ENCODE measurements at places on chromosomes 11 and 22.

GRCh38 chr11:57800444-57801182 is 39.0 kb downstream of the CTNND1 start:
- DNase-seq = no peak

DNA sequence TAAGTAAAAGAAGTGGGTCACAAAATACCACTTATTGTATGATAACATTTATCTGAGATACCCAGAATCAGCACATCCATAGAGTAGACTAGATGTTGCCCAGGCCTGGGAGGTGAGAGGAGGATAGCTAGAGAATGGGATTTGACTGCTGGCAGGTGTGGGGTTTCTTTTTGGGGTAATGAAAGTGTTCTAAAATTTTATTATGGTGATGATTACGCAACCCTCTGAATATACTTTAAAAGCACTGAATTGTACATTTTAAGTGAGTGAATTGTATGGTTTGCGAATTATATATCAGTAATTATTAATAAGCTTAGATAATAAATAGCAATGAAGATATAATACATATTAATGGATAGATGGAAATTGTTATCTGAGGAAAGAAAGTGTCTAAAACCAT is 35.7 kb upstream of the ACAT1 start:
- no peak for DNase-seq

DNA sequence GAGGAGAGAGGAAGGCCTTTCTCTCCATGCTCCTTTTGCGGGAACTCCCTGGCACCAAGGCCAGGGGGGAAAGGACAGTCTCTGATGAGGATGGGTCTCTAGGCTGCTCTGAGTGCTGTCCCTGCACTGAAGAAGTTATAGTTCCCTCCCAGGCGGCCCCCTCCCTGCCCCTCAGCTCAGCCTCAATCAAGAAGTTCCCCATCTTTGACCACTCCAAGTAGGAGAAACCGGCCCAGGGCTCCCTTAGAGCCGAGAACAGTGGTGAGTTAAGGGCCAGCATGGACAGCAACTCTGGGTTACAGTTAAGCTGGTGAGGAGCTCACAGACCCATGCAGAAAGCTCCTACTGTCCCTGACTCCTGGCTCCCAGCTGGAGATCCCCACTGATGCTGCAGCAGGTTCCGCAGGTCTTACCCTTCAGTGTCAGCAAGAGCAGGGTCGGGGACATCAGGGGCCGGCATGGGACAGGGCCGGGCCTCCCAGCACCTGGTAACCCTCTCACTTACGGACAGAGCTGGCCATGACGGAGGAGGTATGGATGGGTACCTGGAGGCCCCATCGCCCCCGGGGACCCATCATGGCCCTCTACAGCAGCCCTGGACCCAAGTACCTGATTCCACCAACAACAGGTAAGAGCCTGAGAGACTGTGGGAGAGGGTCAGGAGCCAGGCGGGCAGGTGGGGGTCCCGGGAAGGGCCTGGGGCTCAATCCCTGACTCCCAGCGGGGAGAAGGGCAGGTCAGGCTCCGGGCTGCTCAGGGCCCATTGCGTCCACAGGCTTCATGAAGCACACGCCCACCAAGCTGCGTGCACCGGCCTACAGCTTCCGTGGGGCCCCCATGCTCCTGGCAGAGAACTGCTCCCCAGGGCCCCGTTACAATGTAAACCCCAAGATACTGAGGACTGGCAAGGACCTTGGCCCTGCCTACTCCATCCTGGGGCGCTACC is 4.2 kb downstream of the SCGB1C1 start:
- no peak for DNase-seq

- no peak for DNase-seq
These were observed 73.4 kb downstream of the FBXO7 start for GRCh38 chr22:32548039-32548438.

DNA sequence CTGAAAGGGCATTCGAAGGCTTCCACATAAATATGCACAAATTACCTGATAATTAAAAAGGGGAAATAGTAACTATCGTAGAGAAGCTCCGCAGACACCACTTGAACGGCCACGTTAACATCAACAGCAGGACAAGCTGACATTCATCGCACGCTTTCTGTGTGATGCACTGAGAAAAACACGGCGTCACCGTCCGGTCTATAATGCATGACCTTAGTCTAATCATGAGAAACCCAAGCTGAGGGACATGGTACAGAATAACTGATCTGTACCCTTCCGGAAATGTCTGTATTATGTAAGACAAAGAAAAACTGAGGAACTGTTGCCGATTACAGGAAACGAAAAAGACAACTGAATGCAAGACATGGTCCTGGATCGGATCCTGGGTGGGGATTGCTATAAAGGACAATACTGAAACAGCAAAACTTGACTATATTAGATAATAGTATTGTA is 678 bp upstream of the RANGAP1 start:
- DNase-seq = no peak

DNA sequence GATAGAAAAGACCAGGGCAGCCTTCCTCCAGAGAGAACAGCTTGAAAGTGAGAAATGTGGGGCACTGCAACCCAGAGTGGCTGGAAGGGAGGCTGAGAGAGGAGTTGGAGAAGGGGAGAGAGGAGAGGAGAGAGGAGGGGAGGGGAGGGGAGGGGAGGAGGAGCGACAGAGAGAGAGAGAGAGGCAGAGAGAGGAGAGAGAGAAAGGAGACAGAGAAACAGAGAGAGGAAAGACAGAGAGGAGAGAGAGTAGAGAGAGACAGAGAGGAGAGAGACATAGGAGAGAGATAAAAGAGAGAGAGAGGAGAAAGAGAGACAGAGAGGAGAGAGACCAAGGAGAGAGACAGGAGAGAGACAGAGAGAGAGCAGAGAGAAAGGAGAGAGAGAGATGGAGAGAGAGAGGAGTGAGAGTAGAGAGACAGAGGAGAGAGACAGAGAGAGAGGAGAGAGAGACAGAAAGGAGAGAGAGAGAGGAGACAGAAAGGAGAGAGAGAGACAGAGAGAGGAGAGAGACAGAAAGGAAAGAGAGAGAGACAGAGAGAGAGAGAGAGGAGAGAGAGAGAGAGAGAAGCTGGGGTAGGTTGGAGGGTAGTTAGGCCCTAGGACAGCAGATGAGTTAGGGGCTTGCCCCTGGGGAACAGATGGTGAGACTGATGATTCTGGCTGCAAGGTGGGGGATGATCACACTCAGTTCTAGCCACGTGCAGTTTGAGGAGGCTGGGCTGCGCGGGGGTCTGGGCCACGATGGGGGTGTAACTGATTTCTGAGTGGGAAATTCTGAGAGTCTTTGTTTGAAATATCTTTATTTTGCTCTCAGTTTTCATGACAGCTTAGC is 8.5 kb upstream of the SCYL1 start:
- no peak for DNase-seq

DNA sequence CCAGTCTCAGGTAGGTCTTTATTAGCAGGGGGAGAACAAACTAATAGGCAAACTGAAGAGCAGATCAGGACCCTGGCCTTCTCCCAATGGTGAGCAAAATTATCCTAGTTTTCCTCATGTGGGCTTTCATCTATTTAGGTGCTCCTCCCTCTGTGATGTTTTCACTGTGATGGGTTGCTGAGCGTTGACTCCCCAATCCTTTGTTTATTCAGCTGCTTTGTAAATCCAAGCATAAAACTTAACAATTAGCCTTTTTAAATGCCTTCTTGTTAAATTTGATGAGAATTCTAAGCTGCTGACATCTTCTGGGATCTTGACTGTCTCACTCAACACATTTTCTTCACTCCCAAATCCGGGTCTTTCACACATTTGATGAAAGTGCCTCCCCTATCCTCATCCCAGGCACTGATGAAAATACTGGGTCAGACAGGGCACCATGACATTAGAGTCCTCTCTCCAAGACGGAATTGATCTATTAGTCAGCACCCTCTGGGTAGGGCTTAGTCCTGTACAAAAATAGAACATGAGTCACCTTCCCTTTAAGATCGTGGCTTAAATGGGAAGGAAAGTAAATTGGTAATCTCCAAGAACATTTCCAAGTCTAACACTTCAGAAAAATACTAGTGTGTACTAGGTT is 199.3 kb upstream of the ISX start:
- DNase-seq = no peak

GRCh38 chr11:6568191-6568918 is 35.1 kb downstream of the RRP8 start:
- DNase-seq = no peak

- DNase-seq = no peak
These were observed 12.8 kb upstream of the FGF3 start for GRCh38 chr11:69831985-69832384.

DNA sequence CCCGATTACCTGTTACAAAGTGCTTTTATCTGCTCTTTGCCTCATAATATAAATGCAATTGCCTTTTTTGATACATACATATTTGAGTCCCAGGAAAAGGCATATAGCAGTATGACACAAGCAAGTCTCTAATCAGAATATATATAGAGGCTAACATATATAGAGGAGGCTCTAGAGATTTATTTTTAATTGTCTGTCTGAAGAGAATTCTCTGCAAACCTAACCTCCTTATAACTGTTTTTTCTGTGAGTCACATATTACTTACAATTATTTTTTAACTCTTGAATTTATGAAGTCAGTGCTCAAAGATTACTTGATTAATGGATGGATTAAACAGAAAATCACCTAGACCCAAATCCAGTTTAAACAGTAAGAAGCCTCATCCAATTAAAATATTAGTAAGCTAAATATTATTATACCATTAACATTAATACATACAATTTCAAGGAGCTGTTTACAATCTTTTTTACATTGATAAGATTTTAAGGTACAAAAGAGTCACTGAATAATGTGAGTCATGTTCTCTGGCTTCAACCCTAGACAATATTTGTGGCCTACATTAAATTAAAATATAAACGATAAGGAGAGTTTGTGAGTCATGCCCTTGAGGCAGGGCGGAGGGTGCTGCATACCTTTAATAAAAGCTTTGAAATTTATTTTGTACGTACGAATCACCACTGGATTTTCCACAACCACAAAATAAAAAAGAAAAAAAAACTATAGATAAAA is 19.2 kb upstream of the MMP13 start:
- DNase-seq = no peak

DNA sequence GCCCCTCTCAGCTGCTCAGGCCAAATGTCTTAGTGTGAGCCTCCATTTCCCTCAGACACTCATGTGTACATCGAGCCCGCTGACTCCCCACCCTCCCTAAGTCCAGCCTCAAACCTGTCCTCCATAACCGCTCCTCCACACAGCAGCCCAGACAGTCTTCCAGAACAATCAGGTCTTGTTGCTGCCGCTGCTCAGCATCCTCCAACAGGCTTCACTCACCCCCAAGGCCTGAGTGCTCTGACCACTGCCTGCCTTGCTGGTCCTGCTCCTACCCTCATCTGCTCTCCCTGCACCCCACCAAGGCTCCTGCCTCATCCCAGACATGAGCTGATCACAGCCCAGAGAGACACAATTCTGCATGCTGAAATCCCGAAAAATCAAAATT is 17.1 kb downstream of the PSMD13 start:
- no peak for DNase-seq

DNA sequence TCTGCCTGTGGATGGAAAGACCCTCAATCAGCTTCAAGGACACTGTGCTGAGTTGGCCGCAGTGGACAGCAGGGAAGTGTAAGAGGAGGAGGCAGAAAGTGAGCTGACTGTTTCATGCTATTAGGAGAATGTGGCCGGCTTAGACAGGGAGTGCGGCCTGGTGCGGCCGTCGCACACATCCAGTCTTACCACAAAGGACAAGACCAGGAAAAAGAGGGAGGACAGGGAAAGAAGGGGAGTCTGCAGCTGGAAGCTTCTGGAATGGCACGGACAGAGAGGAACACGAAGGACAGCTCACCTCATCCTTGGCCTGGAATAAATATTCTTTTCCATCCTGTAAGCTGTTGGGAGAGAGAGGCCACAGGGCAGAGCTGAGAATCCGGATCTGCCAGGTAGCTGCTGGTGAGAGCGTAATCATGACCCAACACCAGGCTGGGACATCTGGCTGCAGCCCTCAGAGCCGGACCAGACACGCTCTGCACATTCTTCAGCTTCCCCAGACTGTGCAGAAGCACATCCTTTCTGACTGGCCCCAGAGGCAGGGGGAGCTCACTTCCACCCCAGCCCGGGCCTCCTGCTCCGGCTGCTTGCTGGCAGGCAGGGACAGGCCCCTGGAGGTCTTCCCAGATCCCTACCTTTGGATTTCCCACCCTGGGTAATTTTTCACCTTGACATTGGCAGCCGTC is 8.6 kb upstream of the RBM4B start:
- DNase-seq = no peak

- DNase-seq = no peak
These were observed 7.7 kb downstream of the SLC25A18 start for GRCh38 chr22:17570851-17571631.

- no peak for DNase-seq
These were observed 32.5 kb downstream of the PDE3B start for GRCh38 chr11:14676068-14676467.

- no peak for DNase-seq
These were observed 49.5 kb downstream of the MCHR1 start for GRCh38 chr22:40728731-40729189.

GRCh38 chr22:46042786-46043185 is 65.8 kb upstream of the WNT7B start:
- DNase-seq = no peak

DNA sequence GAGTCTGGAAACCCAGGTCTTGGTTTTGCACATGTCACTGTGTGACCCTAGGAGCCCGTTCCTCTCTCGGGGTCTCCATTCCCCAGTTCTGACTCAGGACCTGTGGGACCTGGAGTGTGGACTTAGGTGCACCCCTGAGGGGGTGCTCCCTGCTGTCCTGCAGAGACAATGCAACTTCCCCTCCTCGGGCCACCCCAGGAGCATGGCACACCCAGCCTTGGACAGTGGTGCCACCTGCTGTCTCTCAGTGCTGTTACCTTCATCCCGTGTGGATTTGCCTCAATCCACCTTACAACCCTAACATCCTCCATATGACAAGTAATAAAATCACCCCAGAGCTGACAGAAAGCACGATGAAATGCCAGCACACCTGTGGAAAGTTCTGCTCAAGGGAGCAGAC is 27.5 kb upstream of the CRYBB3 start:
- DNase-seq = no peak

DNA sequence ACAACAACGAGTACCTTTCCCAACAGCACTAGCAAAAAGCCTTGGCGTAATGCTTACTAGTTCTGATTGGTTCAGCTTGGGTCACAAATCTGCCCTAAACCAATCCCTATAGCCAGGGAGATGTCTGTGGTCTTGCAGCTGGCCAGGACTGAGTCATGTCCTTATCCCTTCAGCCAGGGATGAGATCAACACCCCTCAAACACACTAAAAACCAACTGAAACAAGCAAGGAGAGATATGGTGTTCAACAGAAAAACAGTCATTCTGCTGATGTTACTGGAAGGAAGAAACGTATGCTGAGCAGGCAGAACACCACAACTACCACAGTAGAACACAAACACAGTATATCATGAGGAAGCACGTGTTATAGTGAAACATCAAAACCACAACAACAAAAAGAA is 375.6 kb downstream of the LARGE1 start:
- DNase-seq = no peak

GRCh38 chr22:18012531-18012930 is 11.8 kb downstream of the MICAL3 start:
- DNase-seq = no peak

DNA sequence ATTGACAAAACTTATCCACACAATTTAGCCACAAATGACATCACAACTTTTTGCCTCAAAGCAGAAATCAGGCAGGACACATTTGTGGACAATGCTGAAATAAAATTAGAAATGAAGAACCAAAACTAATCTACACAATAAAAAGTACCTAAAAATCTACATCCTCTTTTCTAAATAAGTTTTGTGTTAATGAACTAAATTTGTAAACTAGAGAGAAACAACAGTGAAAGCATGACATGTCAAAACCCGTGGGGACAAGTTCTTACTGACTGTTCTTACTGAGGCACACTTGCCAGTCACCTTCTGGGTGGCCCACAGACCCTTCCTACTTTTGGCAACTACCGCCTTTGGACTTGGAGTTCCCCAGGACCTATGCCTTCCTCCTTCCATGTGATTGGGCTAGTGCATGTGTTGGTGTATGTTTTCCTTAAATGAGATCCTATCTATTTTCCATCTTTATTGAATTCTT is 60.7 kb upstream of the MUC15 start:
- DNase-seq = no peak

Data from esophagus squamous epithelium (tissue), 5 donors.